HuH-7 (cell line): ENCODE measurements at places on chromosomes 13 and 19.
A peak's percentile ranks its signal among the peaks of the same experiment; 100 is the strongest.

GRCh38 chr19:38070573-38070972 is 153.4 kb downstream of the DPF1 start:
- DNase-seq: no peak

- DNase-seq: no peak
Observed at GRCh38 chr13:39200249-39200910, 162.1 kb downstream of the NHLRC3 start.

- DNase-seq: no peak
Observed at GRCh38 chr13:103605546-103606326, 539.5 kb upstream of the SLC10A2 start.

DNA sequence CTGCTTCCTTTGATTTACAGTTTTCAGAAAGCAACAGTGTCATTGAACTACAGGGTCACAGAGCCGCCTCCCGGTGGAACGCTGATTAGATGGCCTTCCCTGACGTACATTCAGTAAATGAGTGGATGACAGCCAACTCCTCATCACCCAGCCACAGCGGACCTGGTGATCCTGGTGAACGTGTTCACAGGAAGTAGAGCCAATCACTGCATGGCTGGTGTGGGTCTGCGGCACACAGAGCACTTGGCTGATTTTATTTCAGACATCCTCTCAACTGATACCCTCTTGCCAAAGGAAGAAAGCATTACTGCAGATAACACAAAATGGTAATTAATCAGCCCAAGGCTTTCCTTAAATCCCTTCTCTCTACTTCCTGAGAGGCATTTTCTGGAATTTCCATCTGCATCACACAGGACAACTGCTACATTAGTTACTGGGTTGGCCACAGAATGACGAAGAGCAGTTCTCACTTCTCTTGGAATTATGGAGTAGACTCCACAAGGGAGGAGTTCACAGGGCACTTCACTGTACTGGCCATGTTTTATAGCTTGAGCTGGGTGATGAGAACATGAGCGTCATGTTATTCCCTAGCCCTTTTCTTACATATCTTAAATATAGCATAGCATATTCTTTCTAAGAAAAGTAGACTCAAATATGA is 84.0 kb upstream of the SLC7A1 start:
- DNase-seq: no peak

DNA sequence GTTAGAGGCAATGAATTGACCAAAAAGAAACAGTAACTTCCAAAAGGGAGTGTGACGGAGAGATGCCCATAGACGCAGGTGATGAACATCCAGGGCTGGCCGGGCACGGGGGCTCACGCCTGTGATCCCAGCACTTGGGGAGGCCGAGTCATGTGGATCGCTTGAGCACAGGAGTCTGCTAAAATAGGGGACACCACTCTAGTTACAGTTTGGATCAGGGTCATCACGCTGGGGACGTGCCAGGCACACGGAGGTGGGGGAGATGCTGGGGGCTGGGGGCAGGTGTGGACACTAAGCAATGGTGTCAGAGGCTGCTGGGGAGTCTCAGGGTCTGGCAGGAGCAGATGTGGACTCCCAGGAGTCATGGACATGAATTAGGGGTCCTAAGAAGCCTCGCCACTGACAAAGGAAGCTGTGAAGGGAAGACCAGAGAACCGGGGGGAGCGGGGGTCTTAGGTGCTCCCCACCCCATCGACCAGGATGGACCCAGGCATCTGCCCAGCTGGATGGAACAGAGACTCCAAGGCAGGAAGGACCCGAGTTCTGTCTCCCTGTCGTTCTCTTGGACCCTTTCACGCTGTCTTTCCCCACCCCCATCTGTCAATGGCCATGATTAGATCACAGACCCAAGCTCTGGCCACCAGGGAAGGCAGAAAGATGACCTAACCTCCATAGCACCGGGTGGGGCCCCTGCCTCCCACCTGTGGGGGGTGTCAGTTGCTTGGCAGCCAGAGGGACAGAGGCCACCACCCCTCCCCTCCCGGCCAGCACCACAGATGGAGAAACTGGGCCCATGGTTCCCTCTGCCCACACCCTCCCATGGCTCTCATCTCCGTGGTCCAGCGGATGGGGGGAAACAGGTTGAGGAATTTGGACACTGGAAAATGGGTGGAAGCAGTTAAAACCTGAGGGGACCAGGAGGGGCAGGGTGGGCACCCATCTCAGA is 19.6 kb downstream of the CCDC8 start:
- no peak for DNase-seq

DNA sequence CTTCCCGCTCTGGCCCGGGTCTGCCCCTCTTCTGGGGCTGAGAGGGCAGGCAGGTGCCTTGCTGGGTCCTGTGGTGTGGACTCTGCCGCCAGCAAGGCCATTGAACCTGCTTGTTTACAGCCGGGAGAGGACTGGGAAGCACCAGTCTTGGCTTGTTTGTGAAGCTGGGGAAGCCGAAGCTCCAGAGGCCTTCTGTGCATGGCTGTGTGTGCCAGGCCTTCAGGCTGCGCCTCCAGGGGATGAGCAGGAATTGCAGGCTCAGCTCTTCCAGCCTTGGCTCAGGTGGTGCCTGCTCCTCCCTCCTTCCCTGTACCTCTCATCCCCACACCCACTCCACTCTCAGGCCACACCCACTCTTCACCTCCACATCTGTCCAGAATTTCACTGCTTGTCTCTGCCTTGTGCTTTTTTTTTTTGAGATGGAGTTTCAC is 17.5 kb downstream of the NDUFB7 start:
- DNase-seq: peak; percentile 27

GRCh38 chr13:109568339-109568818 is 218.0 kb downstream of the IRS2 start:
- DNase-seq: no peak

GRCh38 chr13:113187883-113188665 is 20.4 kb downstream of the PCID2 start:
- DNase-seq: no peak

DNA sequence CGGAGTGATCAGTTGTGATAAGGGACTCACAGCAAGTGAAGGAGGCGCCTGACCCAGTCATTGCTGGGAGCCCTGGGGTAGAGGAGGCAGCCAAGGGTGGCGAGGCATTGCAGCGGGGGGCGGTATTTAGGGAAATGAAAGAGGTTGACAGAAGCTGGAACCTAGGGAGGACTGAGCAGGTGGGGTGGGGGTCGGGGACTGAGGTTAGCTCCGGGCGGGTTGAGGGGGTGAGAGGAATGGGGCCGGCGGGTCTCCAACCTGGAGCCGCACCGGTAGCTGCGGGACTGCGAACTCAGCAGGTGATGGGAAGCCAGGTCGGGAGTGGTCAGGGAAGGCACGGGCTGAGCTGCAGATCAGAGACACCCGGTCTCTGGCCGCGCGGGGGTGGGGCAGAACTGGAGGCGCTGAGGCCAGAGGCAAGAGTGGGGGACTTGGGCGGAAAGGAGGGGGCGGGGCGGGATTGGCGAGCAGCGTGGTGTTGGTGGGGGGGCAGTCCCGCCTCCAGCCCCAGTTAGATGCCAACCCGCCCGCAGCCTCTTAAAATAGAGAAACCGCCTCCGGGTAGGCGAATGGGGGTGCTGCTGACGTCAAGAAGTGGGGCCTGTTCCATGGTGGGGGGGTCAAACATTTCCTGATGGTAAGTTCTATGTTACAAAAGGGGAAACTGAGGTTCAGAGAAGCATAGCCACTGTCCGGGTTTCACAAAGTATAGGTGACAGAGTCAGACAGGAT is 1.5 kb downstream of the MAST3 start:
- no peak for DNase-seq

DNA sequence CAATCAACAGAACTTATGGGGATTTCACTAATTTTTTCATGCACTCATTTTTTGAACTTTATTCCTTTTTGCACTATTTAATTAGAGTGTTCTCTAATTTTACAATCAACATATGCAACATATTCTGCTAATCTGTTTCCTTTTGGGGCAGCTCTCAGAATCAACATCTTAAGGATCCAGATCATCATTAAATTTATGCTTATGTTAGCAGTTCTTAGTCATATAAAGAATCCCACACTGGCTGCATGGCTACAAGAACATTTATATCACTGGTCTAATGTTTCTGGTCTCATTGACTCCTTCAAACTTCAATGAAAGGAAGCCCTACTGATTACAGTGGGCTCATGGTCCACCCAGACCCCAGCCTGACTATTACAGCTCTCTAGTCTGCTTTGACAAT is 245.2 kb downstream of the RBM26 start:
- DNase-seq: no peak

DNA sequence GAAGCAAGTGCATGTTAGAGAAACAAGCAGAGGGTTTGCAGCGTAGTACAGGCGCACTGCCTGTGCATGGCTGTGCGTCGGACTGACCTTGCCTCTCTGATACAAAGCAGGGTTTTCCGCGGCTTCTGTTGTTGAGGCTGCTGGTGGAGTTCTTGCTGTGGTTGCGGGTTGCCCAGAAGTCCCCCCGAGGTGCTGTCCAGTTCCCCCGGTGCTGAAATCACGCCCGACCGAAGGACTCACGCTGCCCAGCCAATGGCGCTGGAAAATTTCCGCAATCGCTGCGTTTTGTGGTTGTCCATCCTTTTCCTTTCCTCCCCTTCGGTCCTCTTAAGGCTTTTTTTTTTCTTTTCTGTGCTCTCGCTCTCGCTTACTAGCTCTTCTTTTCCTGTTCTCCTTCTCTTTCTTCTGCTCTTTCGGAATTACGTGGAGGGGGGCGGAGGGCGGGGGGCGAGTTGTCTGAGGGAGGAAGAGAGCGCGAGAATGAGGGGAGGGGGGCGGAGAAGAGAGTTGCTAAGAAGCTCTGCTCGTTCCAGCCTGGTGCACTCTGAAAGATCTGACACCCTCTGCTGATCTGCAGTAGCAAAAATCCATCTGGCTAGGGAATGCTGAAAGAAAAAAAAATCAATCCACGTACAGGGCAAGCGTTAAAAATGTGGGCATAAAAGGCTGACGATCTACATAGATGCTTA is at the start of gene SLITRK1:
TSS of gene SLITRK1 (minus strand) at position 558 of the 689 bp plus-strand sequence. CDS start 967 bp downstream, outside the sequence.
- peak; percentile 2 for DNase-seq

- no peak for DNase-seq
Observed at GRCh38 chr13:51557875-51558612, 26.2 kb upstream of the WDFY2 start.

GRCh38 chr19:4016903-4017638 is 9.5 kb downstream of the PIAS4 start:
- DNase-seq: no peak

DNA sequence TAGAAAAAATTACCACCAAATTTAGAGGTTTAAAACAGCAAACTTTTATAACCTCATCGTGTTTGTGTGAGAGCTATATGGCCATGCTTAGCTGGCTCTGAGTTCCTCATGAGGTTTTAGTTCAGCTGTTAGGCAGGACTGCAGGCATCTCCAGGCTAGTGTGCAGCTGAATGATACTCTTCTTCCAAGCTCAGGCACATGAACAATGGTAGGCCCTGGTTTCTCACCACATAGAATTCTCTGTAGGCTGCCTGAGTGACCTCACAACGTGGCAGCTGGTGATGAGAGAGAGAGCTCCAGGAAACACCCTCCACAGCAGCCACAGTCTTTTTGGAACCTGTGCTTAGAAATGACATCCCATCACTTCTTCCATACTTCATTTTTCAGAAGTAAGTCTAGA is 540.6 kb upstream of the MIR17HG start:
- DNase-seq: no peak

GRCh38 chr19:54162241-54162805 is 2.8 kb upstream of the LENG1 start:
- no peak for DNase-seq

GRCh38 chr19:29896802-29897201 is 45.2 kb upstream of the URI1 start:
- no peak for DNase-seq

GRCh38 chr13:111065698-111066097 is 49.4 kb upstream of the ARHGEF7 start:
- DNase-seq: no peak

GRCh38 chr19:2616741-2617392 is 85.6 kb downstream of the GNG7 start:
- DNase-seq: no peak

DNA sequence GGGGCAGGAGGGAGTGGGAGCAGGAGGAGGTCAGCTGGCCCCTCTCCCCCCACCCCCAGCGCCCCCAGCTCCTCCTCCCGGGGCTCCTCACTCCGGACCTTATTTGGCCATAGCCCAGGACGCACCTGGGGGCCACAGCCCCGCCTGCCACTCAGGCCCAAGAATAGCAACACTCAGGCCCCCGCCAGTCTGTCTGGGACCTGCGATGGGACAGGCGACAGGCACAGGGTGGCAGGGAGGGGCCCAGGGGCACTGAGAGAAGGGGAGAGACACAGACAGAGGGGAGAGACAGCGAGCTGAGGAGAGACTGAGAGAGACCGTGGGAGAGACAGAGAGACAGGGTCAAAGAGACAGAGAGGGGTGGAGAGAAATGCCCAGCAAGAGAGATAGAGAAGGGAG is 10.2 kb downstream of the JOSD2 start:
- no peak for DNase-seq

DNA sequence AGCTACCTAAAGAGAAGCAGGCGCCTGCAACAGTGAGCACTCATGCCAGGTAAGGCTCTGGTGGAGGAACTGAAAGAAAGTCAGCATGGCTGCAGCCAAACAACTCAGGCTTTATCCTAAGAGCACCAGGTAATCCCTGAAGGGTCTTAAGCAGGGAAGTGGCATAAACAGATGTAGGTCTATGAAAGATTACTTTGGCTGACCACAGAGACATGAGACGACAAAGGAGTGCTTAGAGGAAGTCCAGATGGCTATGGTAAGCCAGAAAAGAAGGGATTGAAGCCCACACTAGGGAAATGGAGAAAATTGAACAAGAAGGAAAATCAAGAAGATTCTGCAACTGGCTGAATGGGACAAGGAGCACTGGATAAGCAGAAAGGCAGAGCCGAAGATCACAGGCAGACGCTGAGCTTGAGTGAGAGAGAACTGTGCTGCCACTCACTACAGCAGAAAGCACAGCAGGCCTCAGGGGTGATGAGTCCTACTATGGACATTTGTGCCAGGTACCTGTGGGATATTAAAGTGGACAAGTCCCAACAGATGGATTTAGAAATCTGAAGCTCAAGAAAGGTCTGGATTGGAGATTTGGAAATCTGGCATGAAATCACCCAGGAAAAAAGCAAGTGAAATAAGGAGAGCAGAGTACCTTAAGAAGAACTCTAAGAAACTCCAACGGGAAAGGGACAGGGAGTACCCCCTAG is 4.2 kb downstream of the RCBTB1 start:
- no peak for DNase-seq

- no peak for DNase-seq
Observed at GRCh38 chr19:51002542-51003311, 1.3 kb upstream of the KLK8 start.

- DNase-seq: no peak
Observed at GRCh38 chr13:50306156-50306555, 290.9 kb downstream of the KCNRG start.

- DNase-seq: no peak
Observed at GRCh38 chr13:25169951-25170553, 2.0 kb downstream of the AMER2 start.

GRCh38 chr19:3073159-3073563 is 10.9 kb upstream of the TLE5 start:
- no peak for DNase-seq

GRCh38 chr19:35322014-35322413 is 7.0 kb upstream of the CD22 start:
- DNase-seq: no peak

- DNase-seq: no peak
Observed at GRCh38 chr13:74000876-74001275, 133.3 kb downstream of the KLF12 start.
